ENCODE measurements at places on chromosomes 7 and 10.

- DNase-seq = no peak
- H3K27me3 ChIP-seq = no peaks in the 10 kb centered on the region
- peaks cover 53% of the 10 kb centered on the region for H3K4me1 ChIP-seq
- no peak overlapping the region for H3K4me3 ChIP-seq
Measured at GRCh38 chr7:108012499-108013430, 9.8 kb upstream of the LAMB1 start.

- DNase-seq = no peak
- peaks cover 73% of the 10 kb centered on the region for H3K4me1 ChIP-seq
- no peaks in the 10 kb centered on the region for H3K36me3 ChIP-seq
- no peaks in the 10 kb centered on the region for H3K27me3 ChIP-seq
- no peak overlapping the region for H3K4me3 ChIP-seq
- H3K27ac ChIP-seq = no peak overlapping the region
Measured at GRCh38 chr7:36205803-36206202, 52.7 kb downstream of the EEPD1 start.

GRCh38 chr10:15789793-15790525, 70.2 kb upstream of the ITGA8 start:
- H3K4me1 ChIP-seq = peaks cover 49% of the 10 kb centered on the region
- peaks cover 17% of the 10 kb centered on the region for H3K36me3 ChIP-seq
- peak; percentile 74 for DNase-seq
- H3K27me3 ChIP-seq = no peaks in the 10 kb centered on the region
- peak overlapping the region; percentile 84 for H3K27ac ChIP-seq

- no peaks in the 10 kb centered on the region for H3K36me3 ChIP-seq
Measured at GRCh38 chr7:122827763-122828162, 58.5 kb downstream of the CADPS2 start.

GRCh38 chr7:98228801-98229200, 17.6 kb downstream of the BHLHA15 start:
- H3K27ac ChIP-seq = no peak overlapping the region
- H3K4me1 ChIP-seq = no peaks in the 10 kb centered on the region
- H3K27me3 ChIP-seq = no peaks in the 10 kb centered on the region
- no peak for DNase-seq
- H3K36me3 ChIP-seq = peaks cover 4% of the 10 kb centered on the region

- H3K27me3 ChIP-seq = peaks cover 5% of the 10 kb centered on the region
- H3K4me1 ChIP-seq = no peaks in the 10 kb centered on the region
- no peak overlapping the region for H3K27ac ChIP-seq
- no peaks in the 10 kb centered on the region for H3K36me3 ChIP-seq
Measured at GRCh38 chr10:15897287-15897686, 37.0 kb upstream of the MINDY3 start.

DNA sequence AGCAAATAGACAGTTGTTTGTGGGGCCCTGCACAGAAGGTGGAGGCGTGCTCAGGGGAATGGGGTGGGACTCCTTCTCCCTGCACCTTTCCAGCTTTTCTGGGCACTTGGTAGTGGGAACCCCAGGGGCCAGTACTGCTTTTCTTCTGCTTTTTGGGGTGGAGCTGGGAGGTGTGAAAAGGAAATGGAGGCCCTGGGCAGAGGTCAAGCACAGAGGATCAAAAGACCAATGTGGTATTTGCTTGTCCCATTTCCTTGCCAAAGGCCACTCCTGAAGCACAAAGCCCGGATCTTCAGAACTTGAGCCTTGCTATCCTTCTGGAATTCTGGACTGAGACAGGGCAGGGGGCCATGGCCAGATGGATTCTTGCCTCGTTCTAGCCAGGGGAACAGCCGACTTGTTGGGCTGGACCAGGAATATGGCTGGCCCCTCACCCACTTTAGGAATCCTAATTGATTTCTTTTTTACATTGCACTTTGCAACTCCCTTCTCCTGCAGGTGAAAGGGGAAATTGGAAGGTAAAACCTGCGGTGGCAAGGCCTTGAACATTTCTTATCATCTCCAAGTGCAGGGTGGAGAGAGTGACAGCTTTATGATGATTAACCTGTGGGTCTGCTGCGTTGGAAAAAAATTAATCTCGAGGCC, 26.5 kb downstream of the ADRA2A start:
- H3K4me1 ChIP-seq = no peaks in the 10 kb centered on the region
- H3K36me3 ChIP-seq = no peaks in the 10 kb centered on the region
- no peak for DNase-seq
- H3K27ac ChIP-seq = no peak overlapping the region
- no peak overlapping the region for H3K4me3 ChIP-seq

GRCh38 chr7:128137181-128137580, 103.9 kb upstream of the LEP start:
- H3K27me3 ChIP-seq = peaks cover 47% of the 10 kb centered on the region
- H3K27ac ChIP-seq = no peak overlapping the region
- peak overlapping the region; percentile 53 for H3K4me3 ChIP-seq
- no peaks in the 10 kb centered on the region for H3K36me3 ChIP-seq
- peak; percentile 79 for DNase-seq
- peaks cover 20% of the 10 kb centered on the region for H3K4me1 ChIP-seq

DNA sequence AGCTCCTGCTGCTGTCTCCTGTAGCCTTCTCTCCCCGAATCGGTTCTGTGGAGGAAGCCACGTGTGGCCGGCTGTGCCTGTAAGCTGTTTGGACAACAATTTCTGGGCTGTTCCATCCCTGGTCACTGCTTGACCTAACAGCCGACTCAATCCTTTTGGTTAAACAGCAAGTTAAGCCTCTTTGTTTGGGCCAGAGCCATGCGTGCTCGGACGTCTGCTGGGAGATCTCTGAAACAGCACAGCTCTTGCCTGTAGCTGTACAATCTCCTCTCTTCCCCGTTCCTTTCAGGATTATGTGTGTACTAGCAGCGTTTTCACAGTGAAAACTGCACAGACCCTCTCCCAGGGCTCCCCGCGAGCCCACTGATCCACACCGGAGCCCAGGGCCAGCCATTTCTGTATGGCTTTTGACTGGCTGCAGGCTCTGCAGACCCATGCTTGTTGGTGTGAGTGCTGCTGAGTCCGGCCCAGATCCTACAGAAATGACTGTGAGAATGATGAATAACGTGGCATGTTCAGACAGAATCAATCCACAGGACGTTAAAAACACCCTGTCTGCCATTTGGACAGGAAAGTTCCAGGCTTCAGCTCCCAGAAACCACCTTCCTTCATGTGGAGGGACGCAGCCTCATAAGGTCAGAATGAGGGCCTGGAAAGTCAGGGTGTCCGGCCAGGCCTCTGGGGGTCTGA, 428.6 kb upstream of the ADARB2 start:
- H3K36me3 ChIP-seq = 0 out of 2 replicates have a peak, but pooled peaks cover 6% of the 10 kb centered on the region
- H3K4me3 ChIP-seq = no peak overlapping the region
- DNase-seq = no peak
- no peaks in the 10 kb centered on the region for H3K27me3 ChIP-seq
- H3K4me1 ChIP-seq = no peaks in the 10 kb centered on the region

All from HFFc6 (cell line).